H4 (cell line): ENCODE measurements at places on chromosomes 11 and 22. TPM values are rescaled to one million over a fixed set of nuclear protein-coding genes. Genes with fewer than 3 reads are reported as not detected.

OR52I2 gene
- not detected in 2 replicates for total RNA-seq

OR5P2 gene
- total RNA-seq: not detected in 2 replicates

LINC01488 gene
- not detected in 2 replicates for total RNA-seq

AIFM3 gene
- not detected in 2 replicates for total RNA-seq

C22orf31 gene
- not detected in 2 replicates for total RNA-seq

GALNT18 gene
- total RNA-seq: 5.0 and 6.8 TPM in 2 replicates

MS4A15 gene
- not detected in 2 replicates for total RNA-seq

OR5B21 gene
- not detected in 2 replicates for total RNA-seq

TSSK2 gene
- not detected in 2 replicates for total RNA-seq

MMP27 gene
- not detected in 2 replicates for total RNA-seq

TSPAN18 gene
- 0.83 TPM in 1 of 2 replicates, not detected in the other for total RNA-seq

PKNOX2 gene
- 0.04 and 0.10 TPM in 2 replicates for total RNA-seq

CHRDL2 gene
- total RNA-seq: not detected in 2 replicates

TRIM48 gene
- not detected in 2 replicates for total RNA-seq

LGR4 gene
- total RNA-seq: 25.1 and 28.5 TPM in 2 replicates

TAGLN gene
- 20.8 and 36.0 TPM in 2 replicates for total RNA-seq

ZDHHC8 gene
- 4.3 and 6.9 TPM in 2 replicates for total RNA-seq

C1QTNF5 gene
- total RNA-seq: not detected in 2 replicates

APOBEC3F gene
- total RNA-seq: 1.7 and 9.2 TPM in 2 replicates

STIM1 gene
- 22.1 and 22.7 TPM in 2 replicates for total RNA-seq

GLB1L2 gene
- 17.0 and 22.5 TPM in 2 replicates for total RNA-seq

PRR5 gene
- 4.7 and 5.0 TPM in 2 replicates for total RNA-seq

FGF3 gene
- not detected in 2 replicates for total RNA-seq

FREY1 gene
- 0.51 TPM in 1 of 2 replicates, not detected in the other for total RNA-seq
